CD4-positive, alpha-beta T cell treated with Interleukin-2 at 100 ng/mL for 4 hours (primary cell): ENCODE measurements at places on chromosomes 4 and X.

DNA sequence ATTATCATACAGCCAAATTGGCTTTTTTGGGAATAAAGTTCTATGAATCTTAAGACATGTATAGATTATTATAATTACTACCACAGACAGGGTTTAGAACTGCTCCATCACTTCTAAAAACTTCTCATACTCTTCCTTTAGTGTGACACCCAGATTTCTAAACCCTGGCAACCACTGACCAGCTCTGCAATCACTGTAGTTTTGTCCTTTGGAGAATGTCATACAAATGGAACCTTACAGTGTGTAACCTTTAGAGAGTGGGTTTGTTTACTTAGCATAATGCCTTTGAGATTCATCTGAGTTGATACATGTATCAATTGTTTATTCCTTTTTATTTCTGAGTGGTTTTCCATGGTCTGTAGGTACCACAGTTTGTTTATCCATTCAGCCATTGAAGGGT lies 95.0 kb downstream of the TMEM164 start:
- DNase-seq: no peak

- DNase-seq: no peak
These were observed 594.3 kb upstream of the DIPK2B start for GRCh38 chrX:45794995-45795337.

- no peak for DNase-seq
These were observed 155.8 kb downstream of the PPP3CA start for GRCh38 chr4:101191302-101192098.

- DNase-seq: no peak
These were observed 102.6 kb downstream of the SATL1 start for GRCh38 chrX:85140964-85141363.
